K562 (cell line): ENCODE measurements at places on chromosomes 2 and 18.
A peak's percentile ranks its signal among the peaks of the same experiment; 100 is the strongest.

DNA sequence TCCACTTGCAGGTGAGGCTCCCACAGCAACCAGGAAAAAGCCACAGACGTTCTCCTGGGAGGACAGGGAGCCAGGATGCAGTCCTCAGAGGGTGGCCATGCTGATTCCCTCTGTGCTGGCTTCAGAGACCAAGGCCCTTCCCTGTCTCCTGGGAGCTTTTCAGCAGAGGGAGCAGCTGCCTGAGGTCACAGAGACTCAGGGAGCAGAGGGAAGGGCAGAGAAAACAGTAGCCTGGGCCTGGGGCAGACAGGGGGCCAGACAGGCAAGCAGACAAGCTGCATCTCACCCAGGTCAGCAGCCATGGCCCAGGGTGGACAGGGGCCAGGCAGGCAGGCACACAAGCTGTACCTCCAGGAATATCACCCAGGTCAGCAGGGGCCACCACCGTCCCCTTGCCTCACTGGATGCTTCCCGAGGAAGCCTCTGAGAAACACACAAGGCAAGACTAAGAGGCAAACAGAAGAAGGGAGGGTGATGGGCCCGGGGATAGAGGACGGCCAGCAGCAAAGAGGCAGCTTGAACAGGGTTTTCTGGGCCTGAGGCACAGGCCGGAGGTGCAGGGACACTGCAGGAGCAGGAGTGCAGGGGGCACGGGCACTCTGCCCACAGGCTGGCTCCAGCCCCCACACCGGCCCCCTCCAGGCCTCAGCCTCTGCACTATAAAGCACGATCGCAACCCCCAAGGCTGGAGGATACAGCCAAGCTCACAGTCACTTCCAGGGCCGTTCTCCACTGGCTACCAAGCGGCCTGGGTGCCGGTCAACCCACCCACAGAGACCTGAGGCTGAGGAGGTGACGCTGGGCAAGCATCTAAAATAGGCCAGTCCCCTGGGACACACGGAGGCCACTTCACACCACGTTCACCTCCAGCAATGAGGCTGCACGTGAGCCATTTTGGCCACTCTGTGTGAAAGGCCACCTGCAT, 6.1 kb downstream of the SLC66A2 start:
- no peak for DNase-seq

DNA sequence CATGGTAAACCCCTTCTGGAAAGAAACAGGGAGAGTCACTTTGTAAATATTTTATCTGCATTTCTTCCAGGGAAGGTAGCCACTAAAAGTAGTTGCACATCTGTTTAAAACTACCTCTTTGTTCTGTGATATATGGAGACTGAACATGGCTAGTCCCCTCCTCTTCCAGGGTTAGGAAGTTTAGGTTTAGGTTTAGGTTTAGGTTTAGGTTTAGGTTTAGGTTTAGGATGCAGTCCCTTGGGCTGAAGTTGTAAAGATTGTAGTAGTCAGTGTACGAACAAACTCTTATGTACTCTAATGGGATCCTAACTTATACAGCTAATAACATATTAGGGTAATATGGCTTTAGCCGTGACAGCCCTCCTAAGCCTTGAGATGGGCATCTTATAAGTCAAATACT, 880.2 kb upstream of the TMEFF2 start:
- no peak for DNase-seq

DNA sequence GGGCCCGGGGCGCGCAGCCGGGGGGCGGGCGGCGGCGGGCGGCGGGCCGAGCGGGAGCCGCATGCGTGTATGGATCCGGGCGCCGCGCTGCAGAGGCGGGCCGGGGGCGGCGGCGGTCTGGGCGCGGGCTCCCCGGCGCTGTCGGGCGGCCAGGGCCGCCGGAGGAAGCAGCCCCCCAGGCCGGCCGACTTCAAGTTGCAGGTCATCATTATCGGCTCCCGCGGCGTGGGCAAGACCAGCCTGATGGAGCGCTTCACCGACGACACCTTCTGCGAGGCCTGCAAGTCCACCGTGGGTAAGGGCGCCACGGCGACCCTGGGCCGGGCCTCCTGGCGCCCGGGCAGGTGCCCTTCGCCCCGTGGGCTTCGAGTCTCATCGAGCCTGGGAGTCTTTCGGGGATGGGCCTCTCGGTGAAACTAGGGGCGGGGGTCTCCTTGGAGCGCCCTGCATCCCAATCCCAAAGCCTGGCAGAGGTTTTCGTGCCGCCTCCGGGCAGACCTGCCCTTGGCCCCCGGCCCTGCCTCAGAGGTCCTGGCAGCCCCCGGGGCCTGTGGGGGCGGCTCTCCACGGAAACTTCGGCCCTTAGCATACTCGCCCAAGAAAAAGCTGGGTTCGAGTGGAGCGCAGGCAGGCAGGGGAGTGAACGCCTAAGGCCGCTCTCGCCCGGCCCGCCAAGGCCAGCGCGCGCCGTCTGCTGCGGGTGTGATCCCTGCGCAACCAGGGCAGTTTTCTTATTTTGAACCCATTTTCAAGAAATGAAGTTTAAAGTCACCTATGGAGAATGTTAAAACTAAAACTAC, 622 bp downstream of the RAB12 start:
- peak; percentile 41 for DNase-seq

GRCh38 chr2:181998891-181999654, 13.4 kb downstream of the PPP1R1C start:
- no peak for DNase-seq

- no peak for DNase-seq
Measured at GRCh38 chr2:101732199-101732598, 34.7 kb downstream of the MAP4K4 start.

- no peak for DNase-seq
Measured at GRCh38 chr2:144548532-144549191, 28.7 kb upstream of the ZEB2 start.

DNA sequence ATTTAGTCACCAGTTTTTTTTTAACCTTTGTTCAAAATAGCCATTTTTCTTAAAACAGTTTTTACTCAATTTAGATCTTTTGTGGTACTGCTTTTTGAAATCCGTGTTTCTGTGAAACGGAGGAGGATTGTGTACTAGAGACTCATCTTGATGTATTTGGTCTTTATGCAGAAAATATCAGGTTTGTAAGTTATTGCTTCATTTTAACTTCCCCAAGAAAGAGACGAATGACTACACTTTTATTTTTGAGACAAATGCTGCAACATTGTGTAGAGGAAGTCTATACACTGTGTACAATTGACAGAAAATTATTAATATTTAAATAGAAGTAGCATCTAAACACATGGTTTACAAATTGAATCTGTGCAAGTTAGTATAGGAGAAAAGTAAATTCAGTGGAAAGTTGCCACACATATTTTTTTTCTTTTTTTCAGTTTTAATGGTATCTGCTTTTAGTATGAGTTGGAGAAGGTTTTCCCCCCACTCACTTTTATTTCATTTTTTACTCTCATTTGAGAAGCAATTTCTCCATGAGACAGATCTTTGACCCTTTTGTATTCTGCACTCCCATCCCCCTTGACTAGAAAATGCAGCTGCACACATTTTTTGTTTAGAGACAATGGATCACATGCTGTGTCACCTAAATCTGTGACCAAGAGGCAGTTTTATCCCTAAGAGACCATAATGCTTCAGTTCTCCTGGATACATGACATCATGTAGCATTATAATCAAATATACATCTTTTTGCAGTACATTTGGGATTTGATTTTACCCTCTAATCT, 200.8 kb upstream of the STON1 start:
- DNase-seq: no peak

DNA sequence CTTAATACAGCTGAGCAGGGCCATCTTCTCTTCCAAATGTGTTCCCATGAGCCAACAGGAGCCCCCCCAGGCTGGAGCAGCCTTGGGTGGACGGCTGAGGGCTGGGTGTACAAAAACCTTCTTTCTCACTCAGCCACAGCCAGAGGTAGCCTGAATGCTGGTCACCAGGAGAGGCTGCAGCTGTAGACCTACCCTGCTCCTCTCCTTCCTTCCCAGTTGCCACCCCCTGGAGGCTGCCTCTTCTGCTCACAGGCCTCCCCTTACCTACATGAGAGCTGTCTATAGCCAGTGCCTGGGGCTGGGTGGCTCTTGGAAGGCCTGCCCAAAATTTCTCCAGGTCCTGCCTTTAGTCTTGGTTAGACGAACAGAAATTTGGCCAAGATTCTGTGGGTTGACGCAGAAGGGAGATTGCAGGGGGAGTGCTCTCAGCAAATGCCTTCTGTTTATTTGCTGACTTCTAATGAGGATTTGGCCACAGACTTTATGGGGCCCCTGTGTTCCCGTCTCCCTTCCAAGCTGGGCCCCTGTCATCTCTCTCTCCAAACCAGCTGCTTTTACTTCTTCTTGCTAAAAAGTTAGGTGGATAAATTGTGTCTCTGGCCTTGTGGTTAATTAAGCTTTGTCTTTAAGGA, 18.3 kb downstream of the CELF4 start:
- no peak for DNase-seq

DNA sequence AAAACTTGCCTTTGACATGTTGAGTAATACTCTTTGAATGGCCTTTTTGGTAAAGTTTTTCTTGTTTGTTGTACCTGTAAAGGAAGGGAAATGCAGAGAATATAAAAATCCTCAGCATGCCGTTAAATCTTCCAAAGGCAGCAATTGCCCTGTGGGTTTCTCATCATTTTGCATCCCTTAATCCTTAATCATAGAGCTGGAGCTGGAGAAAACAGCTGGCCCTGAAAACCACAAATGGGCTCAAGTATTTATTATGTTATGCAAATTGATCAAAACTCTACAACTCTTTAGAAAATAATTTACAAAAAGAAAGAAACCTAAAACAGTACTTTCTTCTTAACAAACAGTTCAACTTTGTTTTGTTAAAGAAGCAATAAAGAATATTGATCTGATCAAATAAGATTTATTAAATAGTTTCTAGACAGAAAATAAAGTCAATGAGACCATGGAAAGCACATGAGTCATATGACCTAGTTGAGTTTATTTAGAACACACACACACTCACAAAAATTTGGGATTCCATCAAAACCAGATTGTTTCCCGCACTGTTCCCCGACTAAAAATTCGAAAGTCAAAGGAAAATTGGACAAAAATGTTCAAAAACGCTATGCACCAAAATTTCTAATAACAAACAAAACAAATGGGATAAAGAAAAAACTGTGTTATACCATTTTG, 309.0 kb downstream of the GULP1 start:
- no peak for DNase-seq

GRCh38 chr18:5584746-5585417, 41.1 kb upstream of the EPB41L3 start:
- no peak for DNase-seq

DNA sequence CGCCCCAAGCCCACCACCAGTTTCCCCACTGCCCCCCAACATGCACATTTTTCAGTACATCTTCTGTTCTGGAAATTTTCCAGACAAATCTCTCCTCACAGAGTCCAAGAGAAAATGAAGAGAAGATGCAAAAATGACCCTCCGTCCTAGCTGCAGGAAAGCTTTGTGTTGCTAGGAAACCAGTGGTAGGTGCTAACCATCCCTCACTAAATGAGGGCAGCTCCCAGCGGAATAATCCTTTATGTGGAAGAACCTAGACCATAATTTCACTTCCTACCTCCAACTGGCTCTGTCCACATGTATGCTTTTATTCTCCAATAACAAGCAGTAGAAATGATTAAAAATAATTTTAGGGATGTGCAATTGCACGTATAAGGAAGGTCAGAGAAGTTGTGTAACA, 311.9 kb upstream of the EPHA4 start:
- no peak for DNase-seq
